ENCODE measurements at places on chromosomes 3 and 15. TPM values are rescaled to one million over a fixed set of nuclear protein-coding genes. Genes with fewer than 3 reads are reported as not detected.

EEF1AKMT4 gene
- total RNA-seq: 4.9 TPM

GPR171 gene
- 0.46 TPM for total RNA-seq

DNA sequence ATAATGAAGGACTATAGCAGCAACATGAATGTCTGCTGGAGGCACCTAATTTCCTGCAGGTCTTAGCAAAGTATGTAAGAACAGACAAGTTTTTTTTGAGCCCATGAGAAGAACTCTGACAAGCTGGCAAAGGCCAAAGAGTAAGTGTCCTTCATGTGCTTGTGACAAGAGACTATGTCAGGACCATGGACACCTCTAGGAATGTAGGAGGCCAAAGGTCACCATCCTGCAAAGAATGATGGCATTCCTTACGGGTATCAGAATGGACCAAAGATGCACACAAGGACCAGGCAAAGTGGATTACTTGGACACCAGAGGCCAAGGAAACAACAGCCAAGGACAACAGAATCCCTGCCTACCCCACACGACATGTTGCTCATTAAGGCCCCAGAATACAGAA, 858.5 kb upstream of the CFAP20DC start:
- H3K36me3 ChIP-seq: no peaks in the 10 kb centered on the region
- no peak for DNase-seq
- H3K27ac ChIP-seq: no peak overlapping the region
- H3K4me3 ChIP-seq: no peak overlapping the region
- no peaks in the 10 kb centered on the region for H3K4me1 ChIP-seq
- H3K27me3 ChIP-seq: no peaks in the 10 kb centered on the region

GRCh38 chr15:71806452-71806931, 3.9 kb upstream of the NR2E3 start:
- H3K27ac ChIP-seq: no peak overlapping the region
- H3K27me3 ChIP-seq: peaks cover 11% of the 10 kb centered on the region
- no peak for DNase-seq
- H3K4me1 ChIP-seq: no peaks in the 10 kb centered on the region
- no peaks in the 10 kb centered on the region for H3K36me3 ChIP-seq

- H3K4me1 ChIP-seq: no peaks in the 10 kb centered on the region
- H3K27me3 ChIP-seq: no peaks in the 10 kb centered on the region
- no peak overlapping the region for H3K27ac ChIP-seq
Observed at GRCh38 chr3:98136631-98137030, 6.1 kb downstream of the OR5H1 start.

DNA sequence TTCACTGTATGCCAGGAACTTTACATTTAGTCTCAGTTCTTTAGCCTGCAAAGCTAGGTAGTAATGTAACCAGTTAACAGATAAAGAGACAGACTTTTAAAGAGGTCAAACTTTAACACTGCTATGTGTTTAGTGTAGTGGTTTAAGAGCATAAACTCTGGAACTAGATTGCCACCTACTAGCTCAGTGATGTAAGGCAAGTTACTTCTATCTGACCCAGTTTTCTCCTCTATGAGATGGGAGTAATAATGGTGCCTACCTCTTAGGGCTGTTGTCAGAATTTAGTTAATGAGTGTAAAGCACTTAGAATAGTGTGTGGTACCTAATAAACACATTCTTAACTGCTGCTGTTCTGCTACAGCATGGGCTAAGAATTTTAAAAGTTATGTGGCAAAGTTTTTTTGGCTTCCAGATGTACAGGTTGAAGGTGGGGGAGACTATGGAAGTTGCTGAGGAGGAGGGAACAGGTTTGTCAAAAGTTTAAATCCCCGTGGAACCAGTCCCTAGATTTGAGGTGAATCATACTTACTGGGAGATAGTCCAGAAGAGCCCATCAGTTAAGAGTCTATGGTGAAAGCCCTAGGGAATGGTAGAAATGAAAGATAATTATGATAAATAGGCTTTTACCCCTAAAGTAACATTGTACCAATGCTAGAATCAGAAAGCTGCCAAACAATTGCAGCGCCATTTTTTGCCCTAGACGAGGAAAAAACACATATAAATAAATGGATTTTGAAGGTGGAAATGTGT, 13.9 kb downstream of the TSC22D2 start:
- H3K27me3 ChIP-seq: no peaks in the 10 kb centered on the region
- DNase-seq: no peak
- H3K4me1 ChIP-seq: peaks cover 87% of the 10 kb centered on the region
- no peak overlapping the region for H3K4me3 ChIP-seq

DNA sequence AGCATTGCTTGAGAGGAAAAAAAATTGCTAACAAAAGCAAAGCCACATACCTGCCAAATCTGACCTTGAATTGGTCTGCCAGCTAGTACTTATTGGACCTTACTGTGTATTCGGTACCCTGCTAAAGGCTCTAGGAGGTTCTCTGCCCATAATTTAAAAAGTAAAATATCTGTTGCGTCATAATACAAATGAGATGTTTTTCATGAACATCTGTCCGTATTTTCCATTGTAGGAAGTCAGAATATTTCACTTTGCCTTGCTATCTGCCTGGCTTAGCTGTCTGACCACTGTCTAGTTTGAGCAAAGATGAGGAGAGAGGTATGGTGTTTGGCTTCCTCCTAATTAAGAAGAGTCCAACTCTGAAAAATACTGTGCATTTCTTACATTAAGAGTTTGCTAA, 10.8 kb upstream of the C3orf20 start:
- no peak for DNase-seq
- no peak overlapping the region for H3K4me3 ChIP-seq
- no peaks in the 10 kb centered on the region for H3K4me1 ChIP-seq
- H3K27ac ChIP-seq: no peak overlapping the region
- peaks cover 100% of the 10 kb centered on the region for H3K36me3 ChIP-seq

KLHL18 gene
- total RNA-seq: 10.4 TPM

GRCh38 chr3:111681661-111682426, 86.7 kb upstream of the ZBED2 start:
- no peaks in the 10 kb centered on the region for H3K27me3 ChIP-seq
- H3K27ac ChIP-seq: no peak overlapping the region
- no peak overlapping the region for H3K4me3 ChIP-seq
- no peaks in the 10 kb centered on the region for H3K36me3 ChIP-seq

CFAP44 gene
- 2.7 TPM for total RNA-seq

GRCh38 chr3:52805270-52806039, 10.9 kb downstream of the ITIH3 start:
- no peak overlapping the region for H3K27ac ChIP-seq
- no peaks in the 10 kb centered on the region for H3K27me3 ChIP-seq
- DNase-seq: no peak
- H3K4me1 ChIP-seq: no peaks in the 10 kb centered on the region
- no peaks in the 10 kb centered on the region for H3K36me3 ChIP-seq
- no peak overlapping the region for H3K4me3 ChIP-seq

DNA sequence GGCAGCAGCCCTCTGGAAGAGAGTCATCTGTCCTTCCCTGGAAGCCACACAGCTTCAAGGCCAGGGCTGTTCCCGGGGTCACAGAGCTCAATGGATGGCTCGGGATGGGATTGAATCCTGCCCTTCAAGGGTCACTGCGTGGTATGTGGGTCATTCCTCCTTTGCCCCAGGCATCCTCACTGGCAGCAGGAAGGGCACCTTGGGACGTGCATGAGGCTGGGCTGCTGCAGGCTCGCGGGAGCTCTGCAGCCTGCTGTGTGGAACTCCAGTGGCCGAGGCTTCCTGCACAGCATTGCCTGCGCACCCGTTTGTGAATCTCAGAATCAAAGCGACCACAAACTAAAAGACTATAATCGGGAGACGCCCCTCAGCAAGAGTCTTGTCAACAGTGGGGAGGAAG, 60.7 kb downstream of the PCSK6 start:
- DNase-seq: no peak
- H3K4me1 ChIP-seq: no peaks in the 10 kb centered on the region
- H3K4me3 ChIP-seq: no peak overlapping the region
- H3K27me3 ChIP-seq: no peaks in the 10 kb centered on the region
- peaks cover 50% of the 10 kb centered on the region for H3K36me3 ChIP-seq
- H3K27ac ChIP-seq: no peak overlapping the region

GRCh38 chr15:41935566-41936020, 36.8 kb downstream of the EHD4 start:
- H3K27me3 ChIP-seq: no peaks in the 10 kb centered on the region
- no peak overlapping the region for H3K4me3 ChIP-seq
- no peak for DNase-seq

DNA sequence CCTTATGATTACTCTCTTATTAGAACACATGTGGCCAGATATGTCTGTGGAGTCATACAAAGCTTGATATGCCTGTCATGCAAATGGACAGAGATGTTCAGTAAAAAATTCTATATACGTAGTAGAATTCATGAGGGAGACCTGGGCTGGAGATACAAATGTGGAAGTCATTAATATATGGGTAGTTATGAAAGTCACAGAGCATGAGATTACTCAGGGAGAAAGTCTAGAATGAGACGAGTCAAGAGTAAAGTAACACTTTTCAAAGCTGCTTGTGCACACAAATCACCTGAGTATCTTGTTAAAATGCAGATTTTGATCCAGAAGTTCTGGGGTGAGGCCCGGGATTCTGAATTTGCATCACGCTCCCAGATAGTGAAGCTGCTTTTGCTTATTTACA, 28.4 kb downstream of the OXSM start:
- H3K4me1 ChIP-seq: no peaks in the 10 kb centered on the region
- H3K27me3 ChIP-seq: no peaks in the 10 kb centered on the region
- DNase-seq: no peak
- no peak overlapping the region for H3K4me3 ChIP-seq

GRCh38 chr3:73868688-73869315, 244.1 kb upstream of the PDZRN3 start:
- H3K27ac ChIP-seq: no peak overlapping the region
- no peaks in the 10 kb centered on the region for H3K4me1 ChIP-seq
- no peaks in the 10 kb centered on the region for H3K36me3 ChIP-seq
- H3K27me3 ChIP-seq: no peaks in the 10 kb centered on the region
- no peak for DNase-seq

DNA sequence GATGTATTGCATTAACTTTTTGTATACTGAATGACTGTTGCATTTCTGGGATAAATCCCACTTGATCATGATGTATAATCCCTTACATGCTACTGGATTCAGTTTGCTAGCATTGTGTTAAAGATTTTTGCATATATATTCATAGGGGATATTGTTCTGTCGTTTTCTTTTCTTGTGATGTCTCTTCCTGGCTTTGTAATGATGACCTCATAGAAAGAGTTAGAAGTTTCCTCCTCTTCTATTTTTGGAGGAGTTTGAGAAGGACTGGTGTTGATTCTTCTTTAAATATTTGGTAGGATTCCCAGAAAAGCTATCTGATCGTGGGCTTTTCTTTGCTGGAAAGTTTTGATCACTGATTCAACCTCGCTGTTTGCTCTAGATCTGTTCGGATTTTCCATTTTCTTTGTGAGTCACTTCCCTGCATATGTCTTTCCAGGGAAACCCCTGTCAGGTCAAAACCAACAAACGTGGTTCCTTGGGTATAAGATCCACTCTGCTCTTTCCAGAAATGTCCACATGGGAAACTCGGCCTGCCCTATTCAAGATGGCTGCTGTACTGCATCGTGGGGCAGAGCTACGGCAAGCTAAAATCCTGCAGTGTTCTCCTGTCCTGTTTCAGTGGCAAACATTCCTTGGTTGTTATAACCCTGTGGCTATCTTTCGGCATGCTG, 120.4 kb downstream of the GABRG3 start:
- no peak overlapping the region for H3K4me3 ChIP-seq
- DNase-seq: peak; percentile 57
- no peaks in the 10 kb centered on the region for H3K27me3 ChIP-seq
- H3K27ac ChIP-seq: no peak overlapping the region
- no peaks in the 10 kb centered on the region for H3K36me3 ChIP-seq
- H3K4me1 ChIP-seq: peaks cover 19% of the 10 kb centered on the region

MORC1 gene
- not detected for total RNA-seq

ARF4 gene
- total RNA-seq: 82.6 TPM

- no peak for DNase-seq
- H3K27ac ChIP-seq: no peak overlapping the region
- no peaks in the 10 kb centered on the region for H3K36me3 ChIP-seq
- no peaks in the 10 kb centered on the region for H3K4me1 ChIP-seq
- no peaks in the 10 kb centered on the region for H3K27me3 ChIP-seq
Observed at GRCh38 chr3:151315136-151315535, 1.5 kb downstream of the GPR87 start.

- H3K27me3 ChIP-seq: no peaks in the 10 kb centered on the region
- H3K36me3 ChIP-seq: peaks cover 25% of the 10 kb centered on the region
- DNase-seq: no peak
- no peak overlapping the region for H3K4me3 ChIP-seq
Observed at GRCh38 chr15:89157918-89158564, 63.3 kb downstream of the RLBP1 start.
